ENCODE measurements at places on chromosomes 2 and 18.
A peak's percentile ranks its signal among the peaks of the same experiment; 100 is the strongest.

DNA sequence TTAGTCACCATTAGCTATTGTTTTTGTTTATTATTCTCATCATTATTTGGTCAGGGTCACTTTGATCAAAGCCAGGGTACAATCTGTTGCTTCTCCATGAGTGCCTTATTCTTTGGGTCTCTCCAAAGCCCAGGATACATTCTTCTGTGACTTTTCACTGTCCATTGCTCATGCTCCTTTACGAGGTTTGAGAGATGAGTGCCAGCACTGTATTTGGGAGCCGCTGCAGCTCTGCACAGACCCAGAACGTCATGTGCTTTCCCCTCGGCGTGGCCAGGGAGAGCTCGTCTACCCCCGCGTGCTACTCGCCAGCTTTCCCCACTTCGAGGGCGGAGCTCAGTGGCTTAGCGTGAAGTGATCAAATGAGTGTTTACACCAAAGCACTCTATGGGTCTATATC lies 123.7 kb downstream of the COL6A3 start:
- DNase-seq, result peak; percentile 93

DNA sequence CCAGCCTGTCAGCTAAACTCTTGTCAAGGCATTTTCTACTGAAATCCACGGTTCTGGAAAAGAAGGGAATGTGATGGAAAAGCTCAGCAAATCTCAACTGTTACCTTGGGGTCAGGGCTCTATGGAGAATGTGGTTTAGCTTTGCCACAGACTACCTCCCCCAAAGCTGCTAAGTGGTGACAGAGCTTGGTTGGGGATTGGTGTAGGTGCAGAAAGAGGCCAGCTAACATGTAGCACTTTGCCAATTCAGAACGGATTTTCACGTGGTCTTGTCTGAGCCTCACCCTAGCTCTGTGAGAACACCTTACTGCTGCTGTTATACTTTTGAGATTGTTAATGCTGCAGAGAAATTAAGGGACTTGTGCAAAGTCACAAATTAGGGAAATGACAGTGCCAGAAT lies 331.1 kb downstream of the RND3 start:
- DNase-seq, result no peak

DNA sequence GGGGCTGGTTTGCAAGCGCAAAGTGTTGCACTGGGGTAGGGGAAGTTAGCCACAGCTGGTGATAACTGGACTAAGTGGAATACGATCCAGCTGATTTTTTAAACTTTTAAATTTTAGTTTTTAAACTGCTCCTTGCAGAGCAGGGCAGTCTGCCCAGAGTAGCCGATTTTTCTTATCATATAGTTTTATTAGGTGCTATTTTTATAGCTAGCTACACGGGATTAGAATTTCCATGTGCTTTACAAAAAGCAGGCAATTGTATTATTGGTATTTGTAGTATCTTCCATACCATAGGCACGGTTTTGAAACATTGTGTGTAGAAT lies 9.6 kb downstream of the CPLX4 start:
- no peak for DNase-seq

DNA sequence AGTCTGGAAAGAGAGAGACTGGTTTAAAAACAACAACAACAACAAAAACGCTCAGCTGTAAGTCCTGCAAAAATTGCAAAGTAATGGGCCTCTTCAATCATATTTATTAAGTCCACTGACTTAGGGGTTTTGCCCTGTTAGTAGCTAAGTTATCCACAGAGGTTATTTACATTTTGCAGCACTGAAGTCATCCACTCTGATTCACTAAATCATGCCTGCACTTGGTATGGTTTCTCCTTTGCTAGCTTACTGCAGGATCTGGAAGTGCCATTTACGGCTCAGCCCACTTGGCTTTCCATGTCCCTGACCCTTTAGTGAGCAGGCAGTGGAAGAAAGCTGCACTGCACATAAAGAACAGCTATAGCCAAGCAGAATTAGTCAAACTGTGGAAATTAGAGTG lies 484.4 kb downstream of the NRXN1 start:
- no peak for DNase-seq

- DNase-seq, result peak; percentile 74
Observed at GRCh38 chr18:48548011-48548771, 9.4 kb downstream of the CTIF start.

GRCh38 chr18:77208964-77209363 lies 40.7 kb upstream of the GALR1 start:
- peak; percentile 84 for DNase-seq

- DNase-seq, result peak; percentile 49
Observed at GRCh38 chr2:118861731-118862130, 14.3 kb upstream of the EN1 start.

GRCh38 chr2:181461056-181461997 lies 4.1 kb downstream of the ITGA4 start:
- no peak for DNase-seq

GRCh38 chr2:214014551-214015220 lies 396.2 kb upstream of the VWC2L start:
- DNase-seq, result no peak

DNA sequence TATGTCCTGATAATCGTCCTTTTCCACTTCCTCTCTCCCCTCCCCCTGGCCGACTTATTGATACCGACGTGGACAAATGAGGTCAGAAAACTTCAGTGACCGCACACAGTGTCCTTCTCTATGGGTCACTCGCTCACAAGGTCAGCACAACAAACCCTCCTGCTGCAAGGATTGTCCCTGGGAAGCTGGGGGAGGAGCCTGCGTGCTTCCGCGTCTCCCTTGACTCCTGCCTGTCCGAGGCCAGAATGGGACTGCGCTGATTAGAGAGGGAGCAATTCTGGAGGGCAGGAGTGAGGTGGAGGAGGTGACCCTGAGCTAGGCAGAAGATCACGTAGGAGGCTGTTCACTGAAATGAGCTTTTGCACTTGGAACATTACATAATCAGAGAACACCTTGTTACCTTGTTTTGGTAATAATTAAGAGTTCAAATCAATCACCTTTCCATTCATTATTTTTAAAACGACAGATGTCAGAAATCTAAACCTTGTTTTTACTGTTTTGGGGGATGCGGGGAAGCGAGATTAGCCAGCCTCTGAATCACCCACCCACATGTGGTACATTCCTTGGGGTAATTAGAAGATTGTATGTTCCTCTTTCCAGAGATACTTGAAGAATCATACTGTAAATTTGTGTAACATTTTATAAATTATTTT lies 70.6 kb downstream of the CTAGE1 start:
- peak; percentile 49 for DNase-seq

- DNase-seq, result no peak
Observed at GRCh38 chr2:68500649-68501048, 33.3 kb downstream of the APLF start.

DNA sequence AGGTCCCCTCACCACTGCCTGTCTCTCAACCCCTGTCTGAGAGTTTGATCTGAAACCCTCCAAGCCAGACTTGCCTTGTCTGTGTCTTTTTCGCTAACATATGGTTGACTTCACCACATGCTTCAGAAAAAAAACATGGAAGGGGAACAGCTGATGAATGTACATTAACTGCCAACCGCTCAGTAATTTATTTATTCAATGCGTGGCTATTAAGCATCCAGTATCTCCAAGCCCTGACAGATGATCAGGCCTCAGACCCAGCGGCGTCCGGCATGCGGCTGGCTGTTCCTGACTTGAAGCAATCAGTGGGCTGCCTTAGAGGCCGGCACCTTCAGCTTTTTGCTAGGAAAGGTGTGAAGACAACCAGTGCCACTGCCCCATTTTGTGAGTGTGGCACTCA lies 62.3 kb downstream of the NGEF start:
- DNase-seq, result no peak

DNA sequence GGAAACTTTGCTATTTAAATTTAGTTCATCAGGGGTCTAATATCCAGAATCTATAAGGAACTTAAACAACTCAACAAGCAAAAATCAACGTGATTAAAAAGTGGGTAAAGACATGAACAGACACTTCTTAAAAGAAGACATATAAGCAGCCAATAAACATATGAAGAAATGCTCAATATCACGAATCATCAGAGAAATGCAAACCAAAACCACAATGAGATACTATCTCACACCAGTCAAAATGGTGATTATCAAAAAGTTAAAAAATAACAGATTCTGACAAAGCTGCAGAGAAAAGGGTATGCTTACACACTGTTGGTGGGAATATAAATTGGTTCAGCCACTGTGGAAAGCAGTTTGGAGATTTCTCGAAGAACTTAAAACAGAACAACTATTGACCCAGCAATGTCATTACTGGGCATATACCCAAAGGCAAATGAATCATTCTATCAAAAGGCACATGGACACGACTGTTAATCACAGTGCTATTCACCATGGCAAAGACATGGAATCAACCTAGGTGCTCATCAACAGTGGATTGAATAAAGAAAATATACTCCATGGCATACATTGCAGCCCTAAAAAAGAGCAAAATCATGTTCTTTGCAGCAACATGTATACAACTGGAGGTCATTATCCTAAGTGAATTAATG lies 189.9 kb downstream of the SLC4A10 start:
- no peak for DNase-seq

GRCh38 chr18:40159141-40160017 lies 1795.7 kb upstream of the PIK3C3 start:
- DNase-seq, result peak; percentile 63

- no peak for DNase-seq
Observed at GRCh38 chr2:233473878-233474277, 92.7 kb downstream of the USP40 start.

GRCh38 chr18:76102626-76103025 lies 392.4 kb downstream of the ZNF516 start:
- no peak for DNase-seq

DNA sequence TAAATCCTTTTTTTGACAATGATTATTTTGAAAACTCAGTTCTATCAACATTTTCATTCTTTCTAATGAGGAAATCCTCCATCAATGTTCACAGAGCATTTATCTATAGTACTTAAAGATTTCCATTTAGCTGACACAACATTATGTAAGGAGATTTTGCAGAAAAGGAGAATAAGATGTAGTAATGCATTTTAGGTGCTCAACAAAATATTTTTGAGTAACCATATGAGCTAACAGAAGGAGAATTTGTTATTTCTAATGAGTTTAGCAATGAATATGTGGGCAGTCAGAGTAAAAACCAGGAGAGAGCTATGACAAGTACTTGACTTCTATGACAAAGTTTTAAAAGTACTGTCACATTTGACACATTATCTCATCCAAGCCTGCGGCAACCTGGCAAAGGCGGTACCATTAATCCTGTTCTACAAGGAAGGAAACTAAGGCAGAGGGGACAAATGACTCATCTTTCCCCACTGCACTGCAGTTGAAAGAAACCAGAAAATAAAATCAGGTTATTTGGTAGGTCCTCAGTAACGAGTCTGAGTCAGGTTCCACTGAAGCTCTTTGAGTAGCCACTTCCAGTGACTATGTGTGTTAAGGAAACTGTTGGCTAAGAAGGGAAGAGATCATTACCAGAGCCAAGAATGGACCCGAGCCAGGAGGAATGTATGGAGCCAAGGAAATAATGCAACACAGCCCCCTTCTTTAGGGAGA lies 134.1 kb upstream of the ITGB6 start:
- peak; percentile 93 for DNase-seq

- DNase-seq, result no peak
Observed at GRCh38 chr2:85959185-85959584, 70.4 kb upstream of the ST3GAL5 start.
